Endodermal cell (in vitro differentiated cells): ENCODE measurements at places on chromosomes 11 and 22. TPM values are rescaled to one million over a fixed set of nuclear protein-coding genes. Genes with fewer than 3 reads are reported as not detected.

Gene SLC6A5
- not detected in 2 replicates for total RNA-seq

DNA sequence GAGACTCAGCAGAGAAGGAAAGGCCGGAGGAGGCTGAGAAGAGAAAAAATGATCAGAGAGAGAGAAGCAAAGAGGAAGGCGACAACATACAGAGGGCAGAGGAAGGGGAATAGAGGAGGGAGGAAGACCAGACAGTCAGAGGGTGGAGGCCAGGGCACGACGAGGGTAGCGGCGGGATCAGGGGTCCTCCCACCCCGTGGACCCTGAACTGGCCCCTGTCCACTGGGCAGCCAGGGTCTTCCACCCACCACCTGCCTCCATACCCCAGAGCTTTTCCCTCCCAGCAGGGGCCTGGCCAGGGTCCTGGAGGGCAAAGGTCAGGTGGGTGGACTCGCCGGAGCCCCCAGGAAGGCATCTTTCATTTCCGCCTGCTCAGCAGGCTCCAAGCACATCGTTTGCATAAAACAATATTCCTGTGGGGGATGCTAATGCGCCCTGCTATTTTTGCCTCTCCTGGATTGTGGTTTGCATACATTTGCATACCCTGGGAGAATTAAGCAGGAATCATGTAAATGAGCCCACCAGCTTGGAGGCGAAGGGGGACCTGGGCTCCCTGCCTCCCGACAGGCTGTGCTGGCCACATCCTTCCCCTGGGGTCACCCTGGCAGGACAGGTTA lies 394.1 kb downstream of the MN1 start:
- no peak for DNase-seq

DNA sequence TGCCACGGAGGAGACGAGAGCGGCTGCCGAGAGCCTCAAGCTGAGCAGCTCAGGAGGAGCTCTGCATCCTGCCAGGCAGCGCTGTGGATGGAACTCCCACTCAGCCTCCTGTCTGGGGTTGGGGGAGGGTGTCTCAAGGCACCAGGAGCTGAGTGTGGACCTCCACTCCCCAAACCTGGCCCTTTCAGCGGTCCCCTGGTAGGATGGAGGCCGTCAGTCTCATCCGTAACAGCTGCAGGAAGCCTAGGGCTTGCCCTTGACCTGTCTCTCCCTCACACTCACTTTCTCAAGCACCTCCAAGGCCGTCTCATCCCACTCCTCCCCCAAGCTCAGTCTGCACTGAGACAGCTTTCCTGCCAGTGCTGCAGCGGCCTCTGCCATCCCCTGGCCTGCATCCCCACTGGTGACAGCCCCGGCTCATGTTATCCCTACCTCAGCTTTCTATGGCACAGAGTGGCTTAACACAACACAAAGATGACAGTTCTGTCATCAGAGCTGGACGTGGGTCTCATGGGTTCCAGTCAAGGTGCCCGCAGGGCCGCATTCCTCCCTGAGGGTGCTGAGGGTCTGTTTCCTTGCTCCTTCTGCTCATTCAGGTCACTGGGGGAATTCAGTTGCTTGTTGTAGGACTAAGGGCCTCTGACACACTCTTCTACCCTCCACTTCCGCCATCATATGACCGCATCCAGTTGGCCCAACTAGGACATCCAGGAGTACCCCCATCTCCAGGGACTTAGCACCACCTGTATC lies 341.9 kb upstream of the B3GAT1 start:
- peak; percentile 32 for DNase-seq

Gene FAM180B
- 0.16 and 0.20 TPM in 2 replicates for total RNA-seq

GRCh38 chr11:77069336-77069968 lies 2.7 kb downstream of the CAPN5 start:
- peak; percentile 41 for DNase-seq

DNA sequence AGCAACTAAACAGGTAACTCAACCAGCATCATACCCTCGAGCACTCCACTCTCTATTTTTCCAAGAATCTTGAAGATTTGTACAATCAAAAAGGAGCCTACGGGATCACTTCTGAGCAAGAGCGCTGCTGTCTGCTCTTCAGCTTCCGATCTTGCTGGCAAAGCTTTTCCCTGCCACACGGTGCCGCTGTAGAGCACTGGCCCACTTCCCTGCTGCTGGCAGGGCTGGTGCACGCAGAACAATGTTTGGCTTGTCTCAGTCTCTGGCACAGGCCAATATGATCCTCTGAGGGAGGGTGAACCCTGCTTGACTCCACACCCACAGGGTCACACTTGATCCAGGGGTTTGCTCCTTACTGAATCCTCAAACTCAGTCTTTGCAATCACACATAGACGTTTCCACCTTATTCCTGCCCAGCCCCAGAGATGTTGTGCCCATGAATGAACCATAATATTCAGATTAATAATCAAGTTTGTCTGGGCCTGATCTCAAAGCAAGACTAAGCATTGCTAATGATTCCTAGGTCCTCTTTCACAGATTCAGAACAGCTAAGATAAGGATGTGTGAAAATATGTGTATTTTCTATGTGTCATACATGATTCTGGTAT lies 536.6 kb downstream of the SOX6 start:
- peak; percentile 90 for DNase-seq

Gene KIF18A
- 16.4 to 29.0 TPM (median 24.4 TPM) in 3 replicates for total RNA-seq

GRCh38 chr11:60924906-60925853 lies 920 bp downstream of the TMEM132A start:
- peak; percentile 74 for DNase-seq

Gene DERL3
- total RNA-seq: 5.8 and 6.3 TPM in 2 replicates

GRCh38 chr11:113773092-113773415 lies 438 bp downstream of the ZW10 start:
- DNase-seq: no peak

- peak; percentile 82 for DNase-seq
Measured at GRCh38 chr22:37259540-37260029, 15.5 kb upstream of the RAC2 start.

GRCh38 chr11:336659-337198 lies 16.1 kb upstream of the IFITM3 start:
- no peak for DNase-seq

Gene SDF2L1
- total RNA-seq: 23.8 to 30.3 TPM (median 27.4 TPM) in 3 replicates

GRCh38 chr11:117425679-117426296 lies 98.1 kb downstream of the CEP164 start:
- no peak for DNase-seq
